ENCODE measurements at places on chromosomes 3 and 15.

GRCh38 chr15:70271422-70272088, 173.8 kb upstream of the TLE3 start:
- no peak for DNase-seq

DNA sequence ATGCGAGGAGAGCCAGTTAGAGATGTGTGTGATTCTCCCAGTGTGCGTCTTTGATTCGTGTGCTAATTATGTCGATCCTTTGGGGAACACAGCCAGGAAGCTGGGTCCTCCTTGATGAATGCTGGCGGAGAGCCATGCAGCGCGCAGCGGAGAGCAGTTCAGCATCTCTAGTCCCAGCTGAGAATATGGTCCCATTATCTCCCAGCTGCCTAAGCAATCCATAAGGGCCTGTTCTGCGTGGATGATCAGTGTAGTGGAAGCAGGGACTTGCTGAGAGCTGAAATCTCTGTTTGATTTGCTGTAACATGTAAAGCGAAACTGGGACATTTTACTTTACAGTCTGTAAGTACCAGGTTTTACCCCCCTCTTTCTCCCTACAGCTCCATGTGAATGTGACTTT, 412.7 kb downstream of the CNTN4 start:
- DNase-seq: no peak

GRCh38 chr3:41137686-41138111, 61.6 kb upstream of the CTNNB1 start:
- DNase-seq: no peak

- no peak for DNase-seq
Measured at GRCh38 chr3:36367912-36368573, 12.3 kb upstream of the STAC start.

DNA sequence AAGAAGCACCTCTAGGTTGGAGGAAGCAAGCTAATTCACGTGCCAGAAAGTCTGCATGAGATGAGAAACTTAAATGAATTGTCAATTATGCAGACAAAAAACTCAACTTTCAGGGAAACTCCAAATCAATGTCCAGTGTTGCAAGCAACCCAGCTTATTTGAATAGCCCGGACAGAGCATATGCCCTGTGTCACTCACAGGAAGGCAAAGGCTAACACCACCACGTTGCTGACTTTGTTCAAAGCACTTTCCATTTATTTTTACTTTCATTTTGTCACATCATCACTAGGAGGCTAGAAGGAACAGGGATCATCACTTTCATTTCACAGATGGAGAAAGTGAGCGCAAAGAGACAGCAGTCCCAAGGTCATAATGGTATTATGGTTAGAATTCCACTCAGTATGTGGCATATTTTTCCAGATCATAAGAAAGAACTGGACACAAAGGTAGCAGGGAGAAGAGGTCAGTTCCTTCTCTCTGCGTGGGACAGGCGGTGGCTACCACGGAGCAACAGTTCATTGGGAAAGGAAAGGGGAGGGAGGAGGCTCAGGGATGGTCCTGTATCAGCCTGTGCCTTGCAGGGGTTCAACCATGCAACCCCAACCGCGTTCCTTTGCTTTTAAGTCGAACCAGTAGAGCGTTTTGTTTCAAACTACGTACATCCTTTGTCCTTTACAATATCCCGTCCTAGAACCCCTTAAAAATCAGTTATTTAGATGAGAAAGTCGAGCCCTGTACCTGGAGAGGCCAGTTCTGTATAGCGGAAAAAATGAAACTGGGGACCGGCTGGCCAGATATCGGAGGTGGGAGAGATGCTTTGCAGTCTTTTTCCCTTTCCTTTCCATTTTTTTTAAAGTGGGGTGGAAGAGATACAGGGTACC, 1.1 kb downstream of the HEG1 start:
- peak; percentile 40 for DNase-seq

DNA sequence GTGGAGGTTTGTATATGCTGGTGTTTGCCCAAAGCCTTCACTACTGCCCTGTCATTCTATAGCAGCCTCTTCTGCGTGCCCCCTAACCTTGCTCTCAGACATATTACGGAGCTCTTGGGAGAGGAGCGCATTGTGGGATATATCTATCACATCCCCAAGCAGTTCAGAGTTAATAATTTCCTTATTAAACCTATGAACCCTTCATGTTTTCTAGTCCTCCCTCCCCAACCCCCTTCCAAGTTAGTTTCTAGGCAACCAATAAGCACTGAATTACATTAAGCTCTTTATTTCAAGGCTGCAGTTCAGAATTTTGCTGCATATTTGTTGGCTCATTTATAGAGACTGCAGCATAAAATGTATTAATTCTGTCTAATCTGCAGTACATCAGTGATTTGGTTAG, 57.3 kb upstream of the GRM7 start:
- no peak for DNase-seq

- no peak for DNase-seq
Measured at GRCh38 chr3:24052446-24052845, 107.4 kb downstream of the NR1D2 start.

DNA sequence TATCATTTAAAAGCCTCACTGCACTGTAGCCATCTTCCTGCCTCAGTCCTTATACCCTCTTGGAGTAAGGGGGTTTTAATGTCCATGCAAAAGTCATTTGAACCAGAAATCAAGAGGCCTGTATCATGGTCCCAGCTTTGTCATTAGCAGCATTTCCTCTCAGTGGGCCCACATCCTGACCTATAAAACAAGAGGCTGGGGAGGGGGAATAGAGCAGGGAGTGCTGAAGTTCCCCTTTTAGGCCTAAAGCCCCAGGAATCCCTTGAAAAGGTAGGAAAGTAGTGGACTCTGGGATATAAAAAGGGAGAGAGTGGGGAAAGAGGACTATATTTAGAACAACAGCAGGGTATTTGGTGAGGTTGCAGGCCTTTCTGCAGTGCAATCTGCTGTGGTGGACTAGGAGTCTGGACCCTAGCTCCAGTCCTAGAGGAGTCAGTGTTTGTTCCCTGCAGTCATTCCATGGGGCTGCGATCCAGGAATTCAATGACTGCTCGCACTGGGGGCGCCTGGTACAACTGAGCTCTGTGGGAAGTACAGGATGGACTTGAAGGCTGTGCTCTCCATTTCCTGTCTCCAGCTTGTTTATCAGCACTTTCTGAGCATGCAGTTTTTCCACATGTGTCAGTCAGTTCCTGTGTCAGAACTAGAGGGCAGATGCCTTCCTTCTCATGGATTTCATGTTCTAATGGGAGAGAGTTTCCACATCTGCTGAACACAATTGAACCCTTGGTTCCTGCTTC, 46.8 kb downstream of the PDHB start:
- no peak for DNase-seq

DNA sequence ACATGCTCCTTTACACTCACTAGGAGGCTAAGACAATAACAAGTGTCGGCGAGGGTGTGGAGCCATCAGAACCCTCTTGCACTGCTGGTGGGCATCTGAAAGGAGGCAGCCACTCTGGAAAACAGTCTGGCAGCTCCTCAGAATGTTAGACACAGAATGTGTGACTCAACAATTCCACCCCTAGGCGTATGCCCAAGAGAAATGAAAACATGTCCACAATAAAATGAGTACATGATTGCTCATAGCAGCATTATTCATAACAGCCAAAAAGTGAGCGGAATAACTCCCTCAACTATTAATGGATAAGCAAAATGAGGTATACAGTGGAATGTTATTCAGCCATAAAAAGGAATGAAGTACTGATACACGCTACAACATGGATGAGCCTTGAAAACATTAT, 57.8 kb downstream of the WNT7A start:
- no peak for DNase-seq

DNA sequence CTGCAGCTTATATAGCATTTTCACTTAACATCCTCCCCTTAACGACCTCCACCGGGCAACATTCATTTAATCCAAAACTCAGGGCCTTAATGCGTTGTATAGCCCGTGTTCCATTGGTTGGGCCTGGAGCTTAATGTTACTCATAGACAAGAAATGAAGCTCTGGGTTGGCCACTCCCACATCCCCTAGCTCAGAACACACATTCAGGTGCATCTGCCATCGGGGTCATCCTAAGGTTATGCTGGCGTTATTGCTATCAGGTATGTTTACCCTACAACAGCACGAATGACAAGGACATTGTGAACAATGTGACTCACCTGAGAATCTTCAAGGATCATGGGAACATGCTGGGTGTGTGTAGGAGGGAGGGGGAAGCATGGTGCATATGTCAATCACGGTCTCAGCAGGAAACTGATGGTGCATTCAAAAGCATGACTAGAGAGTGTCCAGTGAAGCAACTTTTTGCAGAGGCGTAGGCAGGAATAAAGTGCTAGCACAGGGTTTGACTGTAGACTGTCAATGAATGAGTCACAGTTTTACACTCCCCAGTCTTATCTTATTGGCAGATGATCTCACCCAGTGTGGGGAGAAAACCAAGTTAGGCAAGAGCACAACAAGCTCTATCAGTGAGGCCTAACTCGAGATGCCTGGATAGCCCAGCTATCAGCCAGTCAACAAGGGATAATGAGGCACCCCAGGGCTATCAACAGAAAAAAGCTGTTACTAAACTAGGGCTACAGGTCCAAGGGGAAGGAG, 402.1 kb upstream of the MCTP2 start:
- DNase-seq: no peak

- DNase-seq: no peak
Measured at GRCh38 chr15:38781196-38781595, 216.6 kb upstream of the RASGRP1 start.

Measured in CD4-positive, alpha-beta T cell treated with Interleukin-2 at 100 ng/mL for 4 hours (primary cell).